ENCODE measurements at places on chromosomes 11 and 22.

DNA sequence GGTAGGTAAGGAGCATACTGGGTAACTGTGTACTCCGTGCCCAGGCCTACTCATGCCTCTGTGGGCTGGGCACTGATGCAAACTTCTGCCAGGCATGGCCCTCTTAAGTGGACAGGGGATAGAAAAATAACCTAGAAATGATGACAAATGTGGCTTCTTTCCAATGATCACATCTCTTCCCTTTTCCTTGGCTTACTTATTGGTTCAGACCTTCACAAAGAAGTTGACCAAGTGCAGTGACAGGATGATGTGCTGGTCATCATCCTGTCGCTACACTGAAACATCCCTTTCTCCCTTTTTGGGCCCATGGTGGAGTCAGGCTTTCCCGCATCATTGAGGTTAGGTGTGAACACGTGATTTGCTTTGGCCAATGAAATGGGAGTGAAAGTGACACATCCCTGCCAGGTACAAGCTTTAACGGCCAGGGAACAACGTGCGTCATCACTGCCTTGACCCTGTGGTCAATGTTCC is 31.8 kb upstream of the APOBEC3A start:
- DNase-seq, result no peak

DNA sequence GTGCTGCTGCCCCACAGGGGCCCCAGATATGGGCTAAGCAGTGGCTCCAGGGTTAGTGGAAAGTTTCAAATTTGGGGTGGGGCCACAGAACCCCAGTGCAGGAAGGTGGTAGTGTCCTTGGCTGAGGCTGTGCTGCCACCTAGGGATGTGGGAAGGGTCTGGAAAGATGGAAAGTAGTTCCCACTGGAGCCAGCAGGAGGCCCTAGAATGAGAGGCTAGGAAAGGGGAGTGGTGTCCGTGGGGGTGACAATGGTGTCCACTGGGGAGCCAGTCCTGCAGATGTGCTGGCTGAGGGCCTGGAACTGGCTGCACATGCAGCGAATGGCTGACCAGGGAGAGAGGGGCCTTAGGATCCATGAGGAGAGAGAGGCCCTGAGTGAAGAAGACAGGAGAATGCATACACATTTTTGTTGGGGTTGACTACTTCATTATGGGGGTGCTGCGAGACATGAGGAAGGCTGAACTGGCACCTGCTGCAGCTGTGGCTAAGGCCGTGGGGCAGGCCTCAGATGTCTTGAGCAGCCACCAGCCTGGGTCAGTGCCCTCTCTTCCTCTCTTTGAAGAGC is 21.1 kb downstream of the RFPL3 start:
- DNase-seq, result no peak

DNA sequence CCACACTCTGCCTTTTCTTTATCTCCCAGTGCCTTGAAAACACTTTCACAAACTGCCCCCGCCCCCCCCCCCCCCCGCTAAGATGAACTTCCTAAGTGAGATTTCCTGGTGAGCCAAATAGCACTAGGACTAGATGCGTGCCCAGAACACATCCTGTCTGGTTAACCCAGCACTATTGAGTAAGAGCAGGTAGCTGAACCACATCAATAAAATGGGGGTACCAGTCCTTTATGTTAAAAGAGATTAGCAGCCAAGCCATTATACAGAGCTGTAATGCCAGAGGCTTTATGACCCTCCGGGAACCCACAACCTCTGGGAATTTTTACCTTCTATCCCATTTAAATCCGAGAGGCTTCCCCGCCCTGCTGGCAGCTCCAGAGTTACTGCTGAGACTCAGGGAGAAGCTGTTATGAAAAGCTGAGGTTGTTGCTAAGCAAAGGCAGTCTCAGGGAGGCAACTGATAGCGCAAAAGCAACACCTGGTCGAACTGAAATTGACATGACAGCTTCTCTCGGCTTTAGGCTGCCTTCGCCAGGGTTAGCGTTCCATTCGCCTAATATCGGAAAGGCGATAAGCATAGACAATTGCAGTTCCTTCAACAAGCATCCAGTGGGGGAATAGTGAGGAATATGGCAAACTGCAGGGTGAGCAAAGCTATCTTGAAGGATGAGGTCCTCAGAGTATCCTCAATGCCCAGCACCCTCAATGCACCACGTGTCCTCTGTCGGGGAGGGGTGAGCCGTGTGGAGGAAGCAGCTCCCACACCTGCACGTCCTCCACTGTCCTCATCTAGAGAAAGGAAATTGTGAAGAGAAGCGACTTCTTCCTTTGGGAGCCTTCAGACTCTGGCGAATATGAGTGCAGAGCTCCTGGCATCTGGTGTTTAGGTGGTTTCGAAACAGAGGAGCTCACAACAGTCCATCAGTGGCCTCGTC is 977.0 kb downstream of the NTM start:
- DNase-seq, result no peak

DNA sequence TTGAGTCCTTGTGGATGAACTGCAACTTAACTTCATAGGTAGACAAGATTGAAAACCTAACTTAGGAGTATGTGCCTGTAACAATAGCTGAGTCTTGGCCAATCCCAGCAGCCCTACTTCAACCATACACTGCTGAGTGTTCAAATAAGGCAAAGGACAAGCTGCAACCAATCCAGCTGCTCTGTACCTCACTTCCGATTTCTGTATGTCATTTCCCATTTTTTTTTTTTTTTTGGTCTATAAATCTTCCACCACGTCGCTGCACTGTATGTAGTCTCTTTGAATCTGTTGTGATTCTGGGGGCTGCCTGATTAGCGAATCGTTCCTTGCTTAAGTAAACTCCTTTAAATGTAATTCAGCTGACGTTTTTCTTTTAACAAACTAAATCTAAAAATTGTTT is 35.4 kb upstream of the FLI1 start:
- no peak for DNase-seq

DNA sequence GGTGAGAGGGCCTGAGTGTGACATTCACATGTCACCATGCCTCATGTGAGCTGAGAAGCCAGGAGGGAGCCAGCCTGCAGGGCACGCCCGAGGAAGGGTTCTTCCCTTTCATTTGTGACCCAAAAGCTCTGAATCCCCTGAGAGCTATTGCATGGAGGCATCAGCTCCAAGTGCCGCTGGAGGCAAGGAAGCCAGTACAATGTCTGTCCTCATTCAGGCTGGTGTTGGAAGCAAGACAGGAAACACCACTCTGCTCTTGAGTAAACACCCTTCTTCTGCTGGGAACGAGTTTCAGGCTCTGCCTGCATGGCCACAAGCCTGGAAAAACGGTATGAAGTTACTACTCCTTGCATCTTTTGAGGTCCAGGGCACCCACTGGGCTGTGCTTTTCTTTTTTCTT is 83.8 kb upstream of the LARGE1 start:
- DNase-seq, result no peak

- DNase-seq, result no peak
Observed at GRCh38 chr11:68924073-68924925, 20.6 kb downstream of the IGHMBP2 start.

- DNase-seq, result peak; percentile 93
Observed at GRCh38 chr11:36594316-36594989, at the start of gene IFTAP. IFTAP (plus strand) TSS chr11:36594502; CDS start chr11:36610104, 15,602 bp downstream.

DNA sequence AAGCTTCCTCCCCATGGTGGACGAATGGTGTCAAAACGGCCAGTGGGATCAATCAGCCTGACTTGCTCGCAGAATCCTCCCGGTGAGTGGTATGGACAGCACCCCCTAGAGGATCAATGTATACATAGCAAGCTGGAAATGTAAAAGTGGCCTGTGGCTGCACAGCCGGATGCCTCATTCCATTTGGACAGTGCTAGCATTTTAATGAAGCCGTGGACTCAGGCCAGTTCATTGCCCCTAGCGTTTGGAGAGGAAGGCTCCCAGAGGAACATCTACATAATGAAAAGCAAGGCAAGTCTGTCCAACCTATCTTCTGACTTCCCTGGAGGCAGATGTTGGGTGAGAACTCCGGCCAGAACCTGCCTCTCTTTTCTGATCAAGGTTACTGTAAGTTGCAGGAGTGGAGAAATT is 942.3 kb downstream of the NTM start:
- peak; percentile 37 for DNase-seq

- DNase-seq, result no peak
Observed at GRCh38 chr22:35102663-35103062, 36.7 kb downstream of the ISX start.

- no peak for DNase-seq
Observed at GRCh38 chr11:1163911-1164735, 6.4 kb downstream of the MUC5AC start.

DNA sequence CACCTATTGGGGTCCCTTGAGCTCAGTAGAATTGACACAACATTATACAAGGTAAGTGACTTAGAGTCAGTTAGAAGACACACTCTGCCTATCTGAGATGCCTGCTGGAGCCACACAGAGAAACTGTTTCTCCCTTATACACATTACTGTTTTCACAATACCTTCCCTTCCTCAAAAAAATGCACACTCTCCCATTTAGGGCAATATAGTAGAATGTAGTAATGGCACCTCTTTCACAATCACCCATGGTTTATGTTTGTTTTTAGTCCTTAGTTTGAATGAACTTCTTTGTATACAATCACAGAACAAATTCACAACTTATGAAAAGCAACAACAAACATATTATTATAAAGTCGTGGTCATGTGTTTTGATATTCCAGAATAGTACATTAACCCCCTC is 14.3 kb downstream of the OR52H1 start:
- no peak for DNase-seq

GRCh38 chr11:89493431-89493830 is 2.3 kb upstream of the NOX4 start:
- no peak for DNase-seq

GRCh38 chr11:134022748-134023147 is 46.1 kb upstream of the JAM3 start:
- peak; percentile 82 for DNase-seq

GRCh38 chr11:35785287-35786167 is 123.0 kb downstream of the TRIM44 start:
- DNase-seq, result no peak

- DNase-seq, result no peak
Observed at GRCh38 chr22:48798281-48799226, 1029.1 kb downstream of the BRD1 start.

GRCh38 chr11:9459667-9460321 is 1.0 kb upstream of the ZNF143 start:
- peak; percentile 51 for DNase-seq

DNA sequence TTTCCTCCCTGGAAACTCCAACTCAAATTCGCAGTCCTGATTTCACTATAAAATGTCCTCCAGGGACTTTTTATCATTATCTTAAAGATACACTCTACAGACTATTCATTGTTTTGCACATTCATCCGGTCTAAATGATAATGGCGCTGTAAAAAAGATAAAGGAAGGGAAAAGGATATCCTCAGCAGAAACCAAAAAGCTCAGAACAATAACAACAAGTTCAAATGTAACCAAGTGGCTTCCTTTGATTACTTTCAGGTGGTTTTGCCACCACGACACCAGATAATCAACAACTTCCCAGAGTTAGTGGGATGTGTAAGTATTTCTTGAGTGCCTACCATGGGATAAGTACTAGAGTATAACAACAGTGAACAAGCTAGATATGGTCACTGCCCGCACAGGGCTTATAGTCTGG is 26.3 kb downstream of the PRCP start:
- no peak for DNase-seq

DNA sequence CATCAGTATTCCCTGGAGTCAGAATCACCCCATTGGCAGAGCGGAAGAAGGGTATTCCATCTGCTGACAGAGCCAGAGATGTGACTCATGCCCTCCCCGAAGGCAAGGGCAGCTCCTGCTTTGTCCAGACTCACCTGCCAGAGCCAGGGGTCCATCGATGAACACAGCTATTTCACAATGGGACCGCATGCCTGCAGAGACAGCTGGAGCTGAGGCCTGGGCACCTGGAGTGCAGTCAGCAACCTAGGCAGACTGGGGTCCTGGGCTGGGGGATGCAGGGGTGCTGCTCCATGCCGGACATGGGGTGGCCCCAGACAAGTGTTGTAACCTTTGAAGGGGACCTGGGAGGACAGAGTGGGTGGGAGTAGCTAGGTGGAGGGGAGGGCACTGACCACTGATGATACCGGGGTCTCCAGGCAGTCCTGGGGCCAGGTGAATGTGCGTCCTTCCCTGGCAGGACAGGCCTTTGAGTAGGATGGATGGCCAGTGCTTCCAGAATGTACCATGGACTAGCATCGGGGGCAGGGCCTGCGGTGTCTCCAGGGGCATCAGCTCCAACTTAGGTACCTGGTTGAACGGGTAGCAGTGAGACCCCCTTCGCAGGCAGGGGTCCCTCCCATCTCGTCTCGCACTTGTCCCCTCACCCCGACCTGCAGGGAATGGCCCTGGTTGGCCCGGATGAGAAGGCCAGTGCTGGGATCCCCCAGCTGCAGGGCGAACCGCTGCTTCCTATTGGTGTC is 1.7 kb downstream of the TRPT1 start:
- no peak for DNase-seq

GRCh38 chr22:25208328-25208727 is 8.7 kb downstream of the CRYBB3 start:
- no peak for DNase-seq

DNA sequence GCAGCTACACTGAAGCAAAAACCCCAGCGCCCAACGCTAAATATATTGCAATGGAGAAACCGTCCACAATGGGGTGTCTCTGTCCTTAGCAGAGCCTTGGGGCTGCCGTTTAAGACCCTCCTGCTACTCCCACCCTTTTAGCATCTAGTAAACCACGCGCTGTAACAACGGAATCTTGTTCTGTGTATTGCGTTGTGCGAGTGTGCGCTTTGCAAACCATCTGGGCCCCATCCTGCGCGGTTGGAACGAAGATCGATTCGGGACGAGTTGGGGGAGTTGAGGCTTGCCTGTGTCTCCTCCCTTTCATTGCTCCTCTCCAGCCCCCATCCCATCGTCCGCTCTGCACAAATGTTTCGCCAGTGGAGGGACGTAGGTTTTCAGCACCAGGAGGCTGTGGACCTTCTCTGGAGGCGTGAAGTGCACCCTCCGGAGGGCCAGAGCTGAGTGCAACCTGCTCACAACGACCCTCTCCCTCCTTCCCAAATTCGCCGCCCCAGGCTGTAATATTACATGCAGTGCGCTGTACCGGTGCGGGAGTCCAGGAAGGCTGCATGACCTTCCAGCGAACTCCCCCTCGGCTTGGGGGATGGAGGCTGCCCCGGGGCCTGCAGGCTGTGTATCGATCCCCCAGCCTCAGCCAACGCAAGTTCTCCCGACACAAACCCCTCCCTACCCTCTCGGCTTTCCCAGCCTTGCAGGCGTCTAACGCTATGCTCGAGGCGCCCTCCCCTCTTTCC is 1.6 kb upstream of the KMT2A start:
- DNase-seq, result peak; percentile 54

DNA sequence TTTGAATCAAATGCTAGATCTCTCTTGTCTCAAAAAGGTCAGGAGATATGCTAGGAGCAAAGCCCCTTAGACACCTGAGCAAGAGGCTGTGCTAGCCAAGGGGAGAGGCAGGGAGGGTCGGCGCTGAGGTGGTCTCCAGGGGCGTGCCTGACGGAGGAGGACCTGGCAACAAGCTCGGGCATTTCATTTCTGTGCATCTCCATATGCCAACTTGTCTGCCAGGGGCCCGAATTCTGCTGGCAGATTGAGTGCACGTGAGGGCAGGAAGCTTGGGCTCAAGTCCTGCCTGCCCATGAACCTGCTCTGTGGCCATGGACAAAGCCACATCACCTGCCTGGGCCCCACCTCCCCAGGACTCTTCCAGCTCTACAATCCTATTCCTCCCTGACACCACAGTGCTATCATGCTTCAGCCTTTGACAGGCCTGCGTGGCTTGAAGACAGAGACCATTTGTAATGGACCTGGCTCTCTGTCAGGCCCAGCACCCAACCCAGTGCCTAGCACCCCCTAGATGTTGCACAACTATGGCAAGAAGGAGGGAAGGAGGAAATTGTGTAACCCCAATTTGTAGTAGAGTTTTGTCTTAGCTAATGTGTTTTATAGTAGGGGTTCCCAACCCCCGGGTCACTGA is 16.3 kb upstream of the VSIG10L2 start:
- no peak for DNase-seq

- no peak for DNase-seq
Observed at GRCh38 chr22:47848184-47848920, 1085.9 kb downstream of the TBC1D22A start.

- DNase-seq, result no peak
Observed at GRCh38 chr11:100625041-100625440, 62.0 kb upstream of the ARHGAP42 start.
